IPS DF 6.9 (cell line): ENCODE measurements at places on chromosomes 13 and 19.

DNA sequence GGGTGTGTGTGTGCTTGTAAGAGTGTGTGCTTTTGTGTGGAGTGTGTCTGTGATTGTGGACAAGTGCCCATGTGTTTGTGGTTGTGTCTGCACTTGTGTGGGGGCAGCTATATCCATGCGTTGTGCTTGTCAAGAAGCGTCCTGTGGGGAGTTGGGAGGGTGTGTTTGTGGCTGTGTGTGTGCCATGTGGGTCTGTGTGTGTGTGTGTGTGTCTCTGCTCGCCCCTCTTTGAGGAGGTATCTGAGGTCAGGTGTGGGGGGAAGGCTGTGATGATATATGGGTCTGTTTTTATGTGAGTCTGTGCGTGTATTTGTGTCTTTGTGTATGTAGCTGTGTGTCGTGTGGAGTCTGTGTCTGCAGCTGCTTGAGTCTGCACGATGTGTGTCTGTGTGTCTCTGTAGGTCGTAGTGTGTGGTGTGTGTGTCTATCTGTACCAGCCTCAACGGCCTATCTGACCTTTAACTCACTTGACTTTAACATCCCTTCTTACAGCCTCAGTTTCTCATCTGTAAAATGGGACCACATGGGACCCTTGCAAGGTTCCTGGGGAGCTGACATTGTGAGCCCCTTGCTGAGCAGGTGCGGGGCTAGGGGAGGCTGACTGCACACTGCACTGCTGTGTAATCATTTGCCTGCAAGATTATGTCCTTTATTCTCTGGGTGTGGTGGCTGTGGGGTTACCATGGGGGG lies 4.0 kb upstream of the NFIC start:
- DNase-seq, result no peak

GRCh38 chr13:38365661-38366060 lies 16.0 kb downstream of the UFM1 start:
- no peak for DNase-seq

GRCh38 chr13:32429433-32429909 lies 1.5 kb upstream of the N4BP2L1 start:
- no peak for DNase-seq

DNA sequence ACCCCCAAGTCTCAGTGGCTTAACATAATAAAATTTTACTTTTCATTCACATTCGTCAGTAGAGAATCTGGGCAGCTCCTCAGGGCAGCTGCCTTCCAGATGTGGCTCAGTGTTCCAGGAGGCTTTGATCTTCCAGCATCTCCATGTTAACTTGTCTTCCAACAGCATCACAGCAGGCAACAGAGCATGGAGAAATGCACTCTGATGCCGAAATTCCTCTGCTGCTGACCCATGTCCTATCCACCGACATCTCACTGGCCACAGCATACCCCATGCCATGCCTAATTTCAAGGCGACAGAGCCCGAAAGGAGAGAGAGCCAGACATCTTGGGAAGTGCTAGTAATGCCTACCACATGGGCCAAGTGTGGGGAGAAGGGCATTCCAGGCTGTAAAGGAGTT lies 64.9 kb upstream of the MEDAG start:
- DNase-seq, result no peak

GRCh38 chr19:49887665-49888509 lies 8.8 kb downstream of the IL4I1 start:
- DNase-seq, result no peak

DNA sequence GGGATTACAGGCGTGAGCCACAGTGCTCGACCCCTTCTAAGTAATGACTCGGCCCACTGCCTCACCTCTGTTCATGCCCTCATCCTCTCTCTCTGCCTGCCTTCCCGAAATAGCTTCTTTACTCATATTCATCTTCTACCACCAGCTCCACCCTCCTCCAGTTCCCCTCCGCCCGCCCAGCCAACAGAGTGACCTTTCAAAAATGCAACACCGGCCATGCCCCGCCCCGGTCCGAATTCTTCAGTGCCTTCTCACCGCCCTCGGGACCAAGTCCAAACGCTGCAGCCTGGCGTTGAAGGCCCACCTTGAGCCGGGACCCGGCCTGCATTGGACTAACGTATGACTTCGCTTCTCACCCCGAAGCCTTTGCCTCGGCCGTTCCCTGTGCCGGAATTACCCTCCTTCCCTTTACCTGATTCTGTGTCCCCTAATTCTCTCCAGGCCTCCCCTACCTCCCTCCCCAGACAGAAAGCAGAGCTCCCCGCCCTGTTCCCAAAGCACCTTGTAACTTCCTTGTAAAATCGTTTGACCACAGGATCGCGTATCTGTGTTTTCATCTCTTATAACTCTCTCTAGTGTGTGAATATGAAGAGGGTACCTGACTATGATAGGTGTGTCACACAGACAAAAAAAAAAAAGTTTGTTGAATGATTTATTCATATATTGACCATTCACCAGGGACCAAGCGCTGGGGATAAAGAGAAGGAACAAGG lies 8.1 kb upstream of the MUC16 start:
- DNase-seq, result no peak

DNA sequence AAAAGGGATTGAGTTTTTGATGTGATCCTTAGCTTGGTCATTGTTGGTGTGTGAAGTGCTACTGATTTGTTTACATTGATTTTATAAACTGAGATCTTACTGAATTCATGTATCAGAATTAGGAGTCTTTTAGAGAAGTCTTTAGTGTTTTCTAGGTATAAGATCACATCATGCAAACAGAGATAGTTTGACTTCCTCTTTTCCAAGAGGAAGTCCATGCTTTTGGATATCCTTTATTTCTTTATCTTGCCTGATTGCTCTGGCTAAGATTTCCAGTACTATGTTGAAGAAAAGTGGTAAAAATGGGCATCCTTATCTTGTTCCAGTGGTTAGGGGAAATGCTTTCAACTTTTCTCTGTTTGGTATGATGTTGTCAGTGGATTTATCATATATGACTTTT lies 561.2 kb upstream of the SLITRK1 start:
- DNase-seq, result no peak

- DNase-seq, result no peak
Measured at GRCh38 chr19:44954278-44954648, 917 bp upstream of the CLPTM1 start.

DNA sequence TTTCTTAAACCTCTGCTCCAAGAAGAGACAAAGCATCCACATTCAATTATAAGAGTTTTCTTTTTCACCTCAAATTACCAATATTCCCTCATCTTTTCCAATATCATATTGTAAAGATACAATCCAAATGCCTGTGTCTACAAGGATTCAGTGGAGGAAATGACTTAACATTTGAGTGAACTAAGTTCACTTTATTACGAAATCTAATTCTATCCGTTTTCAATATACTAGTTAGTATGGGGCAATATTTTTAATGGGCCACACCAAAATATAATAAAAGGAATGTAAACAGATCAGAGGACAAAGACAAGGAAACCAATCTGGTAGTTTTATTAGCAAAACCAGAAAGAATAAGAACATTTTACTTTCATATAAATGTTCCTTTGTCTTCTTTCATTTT lies 136.0 kb downstream of the DCLK1 start:
- DNase-seq, result no peak

DNA sequence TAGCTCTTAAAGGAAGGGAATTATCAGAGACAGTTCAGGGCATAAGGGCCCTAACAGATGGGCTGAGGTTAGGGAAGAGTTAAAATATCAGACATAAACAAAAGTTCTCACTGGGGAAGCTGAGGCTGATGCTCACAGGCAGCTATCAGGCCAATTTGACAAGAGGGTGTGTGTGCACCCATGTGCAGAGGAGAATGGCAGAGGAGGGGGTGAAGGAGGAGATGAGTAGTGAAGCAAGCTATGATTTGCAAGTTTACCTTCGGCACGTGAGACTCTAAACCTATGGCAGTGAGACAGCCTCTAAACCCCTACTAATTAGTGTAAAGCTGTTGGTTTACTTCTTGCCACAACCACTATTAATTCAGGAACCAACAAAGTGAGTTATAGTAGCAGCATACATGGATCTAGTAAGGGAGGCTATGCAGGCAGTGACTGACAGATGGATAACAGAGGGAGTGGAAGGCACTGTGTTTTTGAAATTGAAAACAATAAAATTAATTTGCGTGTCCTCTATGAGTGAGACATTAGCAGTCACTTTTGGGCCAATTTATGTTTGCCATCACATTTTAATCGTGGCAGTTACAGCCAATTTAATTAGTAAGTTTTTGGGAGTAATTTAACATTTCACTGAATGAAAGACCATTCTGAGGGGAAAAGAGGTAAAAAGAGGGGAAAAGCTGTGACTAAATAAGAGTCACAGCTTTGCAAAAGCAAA lies 99.6 kb upstream of the HTR2A start:
- DNase-seq, result no peak

DNA sequence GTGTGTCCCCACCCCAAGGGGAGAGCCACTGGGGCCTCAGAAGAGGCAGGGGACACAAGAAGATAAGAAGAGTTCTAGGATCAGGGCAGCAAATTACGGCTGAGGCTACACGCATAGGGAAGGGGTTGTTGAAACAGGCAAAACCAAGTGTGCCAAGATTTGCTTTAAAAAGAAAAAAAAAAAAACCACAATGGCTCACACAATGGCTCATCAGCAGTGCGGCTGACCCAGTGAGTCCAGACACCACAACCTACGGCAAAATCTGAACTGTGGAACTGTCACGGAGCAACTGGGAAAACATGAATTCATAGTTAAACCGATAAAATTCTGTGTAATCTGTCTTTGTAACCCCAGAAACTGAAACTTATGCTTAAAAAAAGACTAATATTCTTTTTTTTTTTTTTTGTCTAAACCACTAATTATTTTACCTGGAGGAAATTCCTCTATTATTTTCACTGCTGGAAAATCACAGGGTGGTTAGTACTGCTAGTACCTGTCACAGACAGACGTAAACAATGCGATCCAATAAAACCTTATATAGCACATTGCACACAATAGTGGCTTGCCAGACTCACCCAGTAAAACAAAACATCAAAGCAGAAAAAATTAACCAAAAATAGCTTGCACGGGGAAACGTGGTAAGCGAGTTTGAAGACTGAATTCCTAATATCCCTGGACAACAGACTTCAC lies 325.4 kb upstream of the TSHZ3 start:
- DNase-seq, result no peak
